ENCODE measurements at places on chromosomes 16 and 17.

- no peak for DNase-seq
Measured at GRCh38 chr17:34081269-34081668, 173.8 kb upstream of the CCL2 start.

DNA sequence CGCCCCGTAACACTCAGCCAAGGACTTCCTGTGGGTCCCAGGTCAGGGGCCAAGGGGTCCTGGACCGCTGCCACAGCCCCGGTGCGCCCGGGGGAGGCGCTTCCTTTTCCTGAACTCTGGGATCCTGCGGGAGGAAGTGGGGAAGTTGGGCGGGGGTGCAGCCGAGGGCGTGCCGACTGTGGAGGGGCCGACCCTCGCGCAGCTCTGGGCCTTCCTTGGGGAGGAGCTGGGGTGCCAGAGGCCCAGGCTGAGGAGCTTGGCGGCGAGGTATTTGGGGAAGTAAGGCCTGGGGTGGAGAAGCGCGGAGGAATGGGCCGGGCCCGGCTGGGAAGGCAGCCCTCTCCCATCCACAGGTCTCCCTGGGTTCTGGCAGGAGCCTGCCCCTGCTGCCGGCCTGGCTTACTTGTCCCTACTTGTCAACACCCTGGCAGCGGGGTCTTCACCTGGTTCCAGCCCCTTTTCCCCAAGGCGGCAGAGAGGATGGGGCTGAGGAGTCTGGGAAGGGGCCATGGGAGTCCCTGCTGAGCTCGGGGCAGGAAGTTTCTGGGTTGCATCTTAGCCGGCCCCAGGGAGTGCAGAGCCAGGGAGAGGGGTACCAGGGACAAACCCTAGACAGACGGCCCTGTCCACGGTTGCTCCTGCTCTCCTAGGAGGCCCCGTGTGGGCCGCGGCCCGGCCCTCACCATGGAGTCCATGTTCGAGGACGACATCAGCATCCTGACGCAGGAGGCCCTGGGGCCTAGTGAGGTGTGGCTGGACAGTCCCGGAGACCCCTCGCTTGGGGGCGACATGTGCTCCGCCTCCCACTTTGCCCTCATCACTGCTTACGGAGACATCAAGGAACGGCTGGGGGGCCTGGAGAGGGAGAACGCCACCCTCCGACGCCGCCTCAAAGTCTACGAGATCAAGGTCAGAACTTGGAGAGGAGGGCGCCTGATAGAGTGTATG lies 1.7 kb downstream of the TBKBP1 start:
- no peak for DNase-seq

DNA sequence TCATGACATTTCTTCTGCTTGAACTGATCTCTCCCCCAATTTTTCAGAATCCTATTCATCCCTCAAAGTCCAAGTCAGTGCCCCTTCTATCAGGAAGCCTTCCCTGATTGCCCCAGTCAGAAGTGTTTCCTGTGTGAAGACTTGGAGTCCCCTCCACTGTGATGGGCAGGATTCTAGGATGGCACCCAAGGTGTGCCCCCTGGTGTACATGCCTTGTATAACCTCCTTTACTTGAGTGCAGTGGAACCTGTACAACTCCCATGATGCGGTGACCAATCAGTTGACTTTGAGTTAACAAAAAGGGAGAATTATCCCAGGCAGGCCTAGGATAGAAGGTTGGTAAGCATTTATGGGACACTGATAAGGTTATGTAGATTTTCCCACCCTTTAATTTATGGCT lies 23.4 kb downstream of the MYH13 start:
- DNase-seq, result no peak

DNA sequence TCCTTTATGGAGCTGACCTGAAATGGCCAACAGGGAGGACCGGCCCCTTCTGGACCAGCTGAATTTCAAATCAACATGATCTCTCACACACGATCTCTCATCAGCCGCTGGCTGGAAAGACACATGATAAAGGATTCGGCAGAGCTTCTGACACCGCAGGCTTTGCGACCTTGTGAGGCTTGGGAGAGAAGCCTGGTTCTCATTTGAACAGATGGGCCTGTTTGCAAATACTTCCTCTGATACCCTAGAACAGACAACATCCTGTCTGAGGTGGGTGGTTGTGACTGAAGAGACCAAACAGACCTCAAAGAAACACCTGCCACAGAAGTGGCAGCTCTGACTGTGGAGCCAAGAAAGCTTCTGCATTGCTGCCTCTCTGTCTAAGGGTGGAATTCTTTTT lies 77.9 kb upstream of the SDK2 start:
- no peak for DNase-seq

DNA sequence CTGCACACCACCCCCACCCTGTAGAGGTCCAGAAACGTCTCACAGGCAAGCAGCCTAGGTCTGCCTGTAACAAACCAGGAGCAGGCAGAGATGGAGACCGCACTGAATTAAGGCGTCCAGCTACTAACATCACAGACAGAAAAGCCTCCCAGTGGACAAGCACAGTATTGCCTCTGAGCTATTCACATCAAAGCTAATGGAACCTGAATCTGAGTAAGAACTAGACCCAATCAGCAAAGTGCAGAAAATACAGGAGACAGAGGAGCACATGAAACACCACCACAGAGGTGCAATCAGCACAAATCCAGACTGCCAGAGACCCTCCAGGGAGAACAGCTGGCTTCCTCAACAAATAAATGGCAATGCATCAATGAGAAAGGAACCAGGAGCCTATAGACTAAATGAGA lies 22.2 kb upstream of the PEMT start:
- peak; percentile 18 for DNase-seq

GRCh38 chr17:50190293-50190602 lies 11.2 kb downstream of the COL1A1 start:
- no peak for DNase-seq

DNA sequence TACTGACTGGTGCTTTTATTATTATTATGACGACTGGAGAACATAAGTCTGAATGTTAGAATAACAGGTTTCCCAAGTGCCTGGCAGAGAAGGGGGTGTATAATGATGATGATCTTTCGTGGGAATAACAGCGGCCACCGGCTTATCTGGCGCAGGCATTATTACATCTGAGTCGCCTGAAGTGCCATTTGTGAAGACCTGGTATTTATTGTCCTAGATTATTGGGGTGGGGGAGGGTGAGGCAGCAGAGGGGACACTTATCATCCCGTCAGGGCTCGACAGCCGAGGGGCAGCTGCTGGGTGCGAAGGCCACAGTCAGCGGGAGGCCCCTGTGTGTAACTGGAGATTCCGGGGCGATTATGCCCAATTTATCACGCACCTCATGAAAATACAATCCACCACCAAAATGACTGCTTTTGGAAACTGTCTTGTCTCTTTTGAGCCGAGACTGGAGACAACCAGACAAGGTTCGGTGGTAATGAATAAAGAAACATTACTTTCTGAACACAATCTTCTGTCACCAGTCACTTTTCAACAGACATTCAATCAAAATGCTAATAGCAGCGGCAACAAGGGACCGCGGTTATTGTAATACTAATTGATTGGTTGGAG lies 199.3 kb downstream of the CCDC182 start:
- DNase-seq, result no peak

DNA sequence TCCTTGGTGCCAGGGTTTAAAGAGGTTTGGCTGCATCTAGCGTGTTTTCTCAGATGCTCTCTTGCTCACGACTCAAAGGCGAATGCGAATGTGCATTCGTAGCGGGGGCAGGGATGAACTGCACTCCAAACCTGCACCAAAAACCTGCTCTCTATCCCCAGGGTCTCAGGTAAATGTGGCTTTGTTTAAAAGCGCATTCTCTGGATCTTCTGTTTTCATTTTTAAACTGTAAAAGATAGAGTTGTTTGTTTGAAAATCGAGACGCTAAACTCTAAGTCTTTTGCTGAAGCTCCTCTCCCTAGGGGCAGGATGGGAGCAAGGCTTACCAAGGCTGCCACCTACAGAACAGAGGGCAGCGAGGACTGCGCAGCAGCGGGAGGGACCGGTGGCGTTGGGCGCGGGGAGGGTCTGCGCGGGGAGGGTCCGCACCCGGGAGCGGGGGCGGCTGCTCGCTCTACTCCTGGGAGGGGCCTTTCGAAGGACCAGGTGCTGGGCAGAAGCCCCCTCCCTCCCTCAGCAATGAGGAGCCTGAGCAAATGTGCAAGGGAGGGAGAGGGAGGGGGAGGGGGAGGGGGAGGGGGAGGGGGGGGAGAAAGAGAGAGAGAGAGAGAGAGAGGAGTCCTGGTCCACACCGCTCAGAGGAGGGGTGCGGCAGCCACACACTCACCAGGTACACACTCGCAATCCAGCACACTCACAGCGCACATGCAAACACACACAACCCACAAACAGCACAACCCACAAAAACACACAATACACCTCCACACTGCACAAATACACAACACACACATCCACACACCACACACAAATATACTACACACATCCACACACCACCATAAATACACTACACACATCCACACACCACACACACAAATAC lies 142.8 kb downstream of the GRIN2A start:
- peak; percentile 86 for DNase-seq

GRCh38 chr17:36910513-36910912 lies 26.8 kb upstream of the LHX1 start:
- DNase-seq, result no peak

DNA sequence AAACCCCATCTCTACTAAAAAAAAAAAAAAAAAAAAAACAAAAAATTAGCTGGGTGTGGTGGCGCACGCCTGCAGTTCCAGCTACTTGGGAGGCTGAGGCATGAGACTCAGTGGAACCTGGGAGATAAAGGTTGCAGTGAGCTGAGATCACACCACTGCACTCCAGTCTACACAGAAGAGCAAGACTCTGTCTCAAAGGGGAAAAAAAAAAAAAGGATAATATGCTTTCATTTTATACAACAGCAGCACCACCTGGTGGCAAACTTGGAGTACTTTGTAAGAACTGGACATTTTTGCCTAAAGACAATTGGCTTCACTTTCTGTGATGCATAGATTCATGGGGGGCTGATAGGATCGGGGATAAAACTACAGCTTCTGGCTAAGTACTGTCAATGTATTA lies 8.5 kb downstream of the CHTF8 start:
- peak; percentile 63 for DNase-seq

DNA sequence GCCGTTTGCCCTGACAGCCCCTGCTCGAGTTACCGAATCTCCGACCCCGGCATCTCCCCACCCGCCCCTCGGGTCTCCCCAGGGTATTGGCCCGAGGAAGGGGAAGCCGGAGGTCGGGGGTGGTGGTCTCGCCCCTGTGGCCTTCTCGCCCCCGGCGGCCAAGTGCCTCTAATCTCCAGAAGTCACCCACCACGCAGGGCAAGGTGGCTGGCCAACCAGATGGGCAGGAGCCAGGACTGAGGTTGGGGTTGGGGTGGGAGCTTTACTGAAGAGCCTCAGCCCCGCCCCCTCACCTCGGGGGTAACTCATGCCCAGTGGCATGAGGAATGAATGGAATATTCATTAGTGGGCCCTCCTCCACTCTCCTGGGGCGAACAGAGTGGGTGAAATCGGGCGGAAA lies 637 bp downstream of the DHRS11 start:
- no peak for DNase-seq

GRCh38 chr17:3989041-3989886 lies 25.0 kb upstream of the ATP2A3 start:
- no peak for DNase-seq

GRCh38 chr17:41311111-41311510 lies 2.0 kb upstream of the KRTAP16-1 start:
- no peak for DNase-seq

DNA sequence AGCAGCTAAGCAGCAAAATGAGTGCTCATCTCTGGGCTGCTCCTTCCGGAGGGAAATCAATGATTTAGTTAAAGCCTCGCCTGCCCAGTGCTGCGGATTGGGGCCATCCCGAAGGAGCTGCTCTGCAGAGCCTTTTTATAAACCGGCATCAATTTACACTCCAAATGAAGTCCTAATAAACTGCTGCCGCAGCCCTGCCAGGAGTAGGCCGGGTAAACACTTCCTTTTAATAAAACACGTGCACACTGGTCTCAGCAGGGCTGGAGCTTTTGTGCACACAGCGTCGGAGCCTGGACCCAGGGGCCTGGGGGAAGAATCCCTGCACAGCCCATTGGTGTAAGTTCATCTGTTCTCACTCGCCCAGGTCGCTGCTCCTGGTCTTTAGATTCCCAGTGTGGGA lies 79.6 kb upstream of the HS3ST2 start:
- DNase-seq, result no peak

DNA sequence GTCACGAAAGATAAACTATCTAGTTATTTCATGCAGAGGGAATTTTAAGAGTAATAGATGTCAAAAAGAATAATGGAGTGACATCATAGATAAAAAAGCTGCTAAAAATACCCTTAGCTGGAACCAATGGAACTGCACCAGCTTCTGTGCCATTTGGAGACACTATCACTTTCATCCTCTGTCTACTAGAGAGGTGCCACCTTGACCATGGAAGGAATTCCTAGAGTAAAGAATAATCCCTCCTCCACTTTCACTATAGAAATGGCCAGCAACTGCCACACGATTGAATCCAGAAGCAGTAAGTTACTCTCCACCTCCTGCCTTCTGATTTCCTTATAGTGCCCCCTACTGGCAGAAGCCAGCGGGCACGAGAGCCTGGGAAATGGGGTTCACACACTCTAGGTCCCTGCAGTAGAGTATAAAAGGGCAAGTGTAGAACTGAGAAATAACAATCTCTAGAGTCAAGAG lies 2.8 kb upstream of the ALDH3A2 start:
- DNase-seq, result peak; percentile 64

DNA sequence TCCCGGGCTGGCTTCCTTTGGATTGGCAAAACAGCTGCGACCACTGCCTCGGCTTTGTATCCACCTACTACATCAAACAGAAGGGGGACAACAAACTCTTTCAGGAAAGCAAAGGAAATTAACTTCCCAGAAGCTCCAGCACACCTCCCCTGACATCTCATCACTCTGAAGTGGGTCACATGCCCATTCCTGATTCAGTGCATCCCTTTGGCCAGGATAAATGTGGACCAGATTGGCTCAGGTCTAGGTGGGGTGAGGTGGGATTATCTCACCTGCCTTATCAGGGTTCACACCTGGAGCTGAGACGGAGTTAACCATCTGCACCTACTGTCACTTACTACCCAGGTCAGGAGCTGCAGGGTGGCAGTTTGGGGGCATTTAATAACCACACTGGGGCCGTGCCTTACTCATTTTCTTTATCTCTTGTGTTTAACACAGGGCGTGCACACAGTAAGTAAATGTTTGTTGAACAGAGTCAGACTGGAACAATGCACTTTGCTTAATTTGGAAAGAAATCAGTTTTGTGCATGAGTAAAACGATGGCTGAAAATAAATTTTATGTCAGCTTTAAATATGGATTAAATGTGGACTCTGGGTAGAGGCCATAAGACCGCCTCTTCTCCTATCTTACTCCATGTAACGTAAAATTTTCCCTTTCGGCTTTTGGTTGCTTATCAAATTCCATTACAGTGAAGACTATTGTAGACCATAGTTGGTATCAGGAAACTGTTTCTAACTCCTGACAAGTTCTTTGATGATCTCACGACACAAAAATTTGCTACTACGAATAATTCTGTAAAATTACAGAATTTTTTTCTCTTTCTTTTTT lies 36.0 kb downstream of the IQCK start:
- no peak for DNase-seq

DNA sequence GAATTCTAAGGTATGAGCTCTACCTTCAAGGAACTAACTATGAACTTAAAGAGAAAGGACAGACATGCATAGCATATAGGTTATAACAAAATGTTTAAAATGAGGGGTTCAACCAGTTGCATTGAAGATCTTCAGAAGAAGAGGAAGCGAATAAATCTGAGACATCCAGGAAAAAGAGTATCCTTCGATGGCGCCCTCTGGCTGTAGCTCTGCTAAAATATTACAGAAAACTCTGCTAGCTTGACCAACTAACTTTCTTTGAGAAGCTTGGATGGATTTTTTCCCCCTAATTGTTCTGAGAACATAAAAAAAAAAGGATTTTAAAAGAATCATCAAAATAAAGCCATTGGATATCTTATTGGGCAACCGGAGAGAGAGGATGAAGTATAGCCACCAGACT lies 659.9 kb upstream of the SOX9 start:
- DNase-seq, result peak; percentile 23

All from putamen (tissue), 1 donor.